ENCODE measurements at places on chromosomes 6 and 20.

- no peak for DNase-seq
Observed at GRCh38 chr6:151389618-151390275, 1.6 kb downstream of the ZBTB2 start.

DNA sequence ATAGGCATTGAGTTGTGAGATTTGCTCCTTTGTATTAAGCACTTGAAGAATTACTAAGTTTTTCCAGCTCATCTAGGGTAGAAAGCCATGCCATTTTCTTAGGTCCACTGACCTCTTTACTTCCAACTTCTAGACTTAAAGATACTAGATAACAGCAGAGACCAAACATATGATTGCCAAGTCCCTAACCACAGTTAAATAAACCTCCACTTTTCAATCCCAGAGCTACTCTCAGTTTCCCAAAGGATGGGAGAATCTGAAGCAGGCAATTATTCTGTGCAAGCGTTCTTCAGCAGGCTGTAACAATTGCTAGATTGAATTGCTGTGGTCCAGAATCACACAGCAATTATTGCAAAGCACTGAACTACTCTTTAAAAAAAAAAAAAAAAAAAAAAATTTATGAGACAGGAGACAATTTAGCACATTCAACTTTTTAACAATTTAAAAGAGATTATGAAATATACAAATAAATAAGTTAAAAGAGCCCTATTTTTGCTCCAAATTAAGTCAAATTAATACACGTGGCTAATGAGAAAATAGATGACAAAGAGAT, 104.0 kb upstream of the PRSS16 start:
- DNase-seq: no peak

DNA sequence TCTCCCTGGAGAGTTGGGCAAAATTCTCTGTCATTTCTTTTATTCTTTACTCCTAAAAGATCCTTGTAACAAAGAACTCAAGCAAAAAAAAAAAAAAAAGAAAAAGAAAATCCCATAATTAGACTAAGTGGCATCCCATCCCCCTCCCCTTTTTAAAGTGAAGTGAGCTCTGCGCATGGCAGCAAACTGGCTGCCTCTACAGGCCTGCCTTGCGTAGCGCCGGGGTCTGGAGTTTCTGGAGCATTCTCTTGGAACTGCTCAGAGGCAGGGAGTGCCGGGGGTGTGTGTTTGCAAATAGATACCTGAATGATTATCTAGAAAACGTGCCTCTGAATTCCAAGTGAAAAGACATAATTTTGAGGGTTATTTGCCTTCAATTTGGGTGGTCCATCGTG, 48.1 kb downstream of the FOXC1 start:
- no peak for DNase-seq

GRCh38 chr6:132764370-132764769, 6.7 kb upstream of the VNN2 start:
- no peak for DNase-seq

DNA sequence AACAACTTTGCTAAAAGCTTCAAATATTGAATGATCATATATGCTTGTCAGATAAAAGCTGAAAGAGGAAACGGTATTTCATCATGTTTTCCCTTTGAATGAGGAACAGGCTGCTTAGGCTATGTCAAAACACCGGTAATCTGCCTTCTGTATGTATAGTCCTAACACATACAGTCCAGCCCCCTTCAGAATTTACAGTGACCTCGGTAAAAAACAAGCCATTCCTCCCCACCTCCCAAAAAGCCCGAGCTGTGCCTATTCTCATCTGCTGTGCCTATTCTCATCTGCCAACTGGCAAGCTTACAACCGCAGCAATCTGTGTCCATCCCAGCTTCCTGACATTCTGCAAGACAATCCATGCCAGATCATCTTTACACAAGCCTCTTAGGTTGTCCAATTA, 26.8 kb upstream of the UBE2J1 start:
- DNase-seq: no peak

- no peak for DNase-seq
Observed at GRCh38 chr20:701401-702129, 26.0 kb upstream of the SCRT2 start.

DNA sequence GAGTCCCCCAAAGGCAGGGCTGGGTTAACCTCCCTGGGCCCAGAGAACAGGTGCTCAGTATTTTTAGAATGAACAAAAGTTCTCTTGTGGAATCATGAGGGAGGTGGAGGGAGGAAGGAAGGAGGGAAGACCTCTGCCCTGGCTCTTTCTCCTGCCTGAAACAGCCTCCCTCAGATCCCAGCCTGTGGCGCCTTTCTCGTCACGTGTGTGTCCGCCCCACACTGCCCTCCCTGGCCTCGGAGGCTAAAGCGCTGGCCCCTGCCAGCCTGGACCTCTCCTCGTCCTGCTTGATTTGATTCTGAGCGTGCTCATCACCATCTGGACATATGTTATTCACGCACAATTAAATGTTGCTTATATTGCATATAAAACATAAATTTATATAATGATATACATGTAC, 40.9 kb downstream of the PHACTR3 start:
- no peak for DNase-seq

DNA sequence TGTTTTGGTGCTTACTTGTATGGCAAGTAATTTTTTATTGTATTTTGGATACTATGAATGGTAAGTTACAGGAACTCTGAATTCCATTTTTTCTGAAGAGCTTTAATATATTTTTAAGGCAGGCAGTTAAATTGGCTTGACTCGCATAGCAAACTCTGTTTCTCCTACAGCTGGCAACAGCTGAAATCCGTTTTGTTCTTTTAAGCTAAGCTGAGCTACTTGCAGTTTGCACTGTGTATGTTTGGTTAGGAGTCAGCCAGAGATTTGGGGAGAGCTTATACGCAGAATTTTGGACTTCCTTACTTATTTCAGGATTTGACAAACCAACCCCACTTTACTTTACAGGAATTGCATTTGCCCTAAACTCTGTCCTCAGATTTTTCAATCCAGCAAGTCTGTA, 179.1 kb downstream of the COL19A1 start:
- DNase-seq: no peak

DNA sequence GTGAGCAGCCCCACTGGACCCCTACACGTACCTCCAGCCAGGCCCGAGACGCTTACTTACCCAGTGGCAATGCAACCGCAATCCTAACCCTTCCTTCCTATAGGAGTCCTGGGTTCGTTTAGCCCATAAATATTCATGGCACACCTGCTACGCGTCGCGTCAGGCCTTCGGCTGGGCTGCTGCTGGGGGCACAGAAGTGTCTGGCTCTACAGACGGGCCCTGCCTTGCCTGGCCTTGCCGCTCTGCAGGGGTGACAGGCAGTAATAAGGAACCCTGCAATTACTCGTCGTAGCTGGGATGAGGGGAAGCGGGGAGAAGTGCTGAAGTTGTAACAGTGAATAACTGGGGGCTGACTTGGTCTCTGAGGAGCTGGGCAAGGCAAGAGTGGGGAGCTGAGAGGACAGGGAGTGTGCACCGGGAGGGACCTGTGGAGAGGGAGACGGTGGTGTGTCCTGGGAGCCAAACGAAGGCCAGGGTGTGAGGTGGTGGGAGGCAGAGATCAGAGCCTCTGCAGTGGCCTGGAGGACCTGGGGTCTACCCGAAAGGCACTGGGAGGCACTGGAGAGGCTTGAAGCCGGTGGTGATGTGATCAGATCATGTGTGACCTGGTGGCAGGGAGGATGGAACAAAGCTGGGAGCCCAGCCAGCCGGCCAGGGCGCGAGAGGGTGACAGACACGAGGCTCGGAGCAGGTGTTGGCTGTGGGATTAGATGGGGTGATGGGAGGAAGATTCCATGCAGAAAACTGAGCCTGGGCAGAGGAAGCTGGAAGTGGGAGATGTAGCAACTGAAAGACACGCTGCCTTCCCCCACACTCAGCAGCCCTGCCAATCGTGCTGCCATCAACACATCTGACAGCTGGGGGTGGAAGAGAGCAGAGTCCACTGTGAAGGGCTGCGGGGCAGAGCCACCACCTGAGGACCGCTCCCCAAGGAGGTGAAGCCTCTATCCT, 36.4 kb downstream of the PSMG4 start:
- DNase-seq: no peak

GRCh38 chr6:28816909-28817807, 106.6 kb downstream of the TRIM27 start:
- DNase-seq: no peak

DNA sequence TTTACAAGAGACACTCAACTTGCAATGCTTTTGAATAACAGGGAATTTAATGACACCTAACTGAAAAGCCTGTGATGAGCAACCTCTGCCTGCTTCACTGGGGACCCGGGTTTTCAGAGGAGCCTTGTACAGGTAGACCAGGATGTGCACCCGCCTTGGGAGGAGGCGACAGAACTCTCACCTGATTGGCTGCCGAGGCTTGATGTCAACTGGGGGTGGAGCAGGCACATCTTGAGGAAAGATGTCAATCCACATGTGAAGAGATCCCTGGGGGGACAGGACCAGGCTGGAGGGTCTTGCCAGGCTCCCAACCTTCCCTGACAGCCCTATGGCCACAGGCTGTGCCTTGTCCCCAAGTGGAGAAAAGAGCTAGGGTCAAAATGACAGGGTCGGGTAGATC, 19.8 kb downstream of the ERGIC3 start:
- DNase-seq: no peak

- DNase-seq: no peak
Observed at GRCh38 chr20:21228511-21228910, 74.6 kb upstream of the XRN2 start.

- DNase-seq: no peak
Observed at GRCh38 chr6:132952986-132953385, 138.6 kb downstream of the RPS12 start.
